NCI-H1417 (cell line): ENCODE measurements at places on chromosomes 16 and 17.

GRCh38 chr17:968812-969730 is 10.5 kb downstream of the NXN start:
- DNase-seq, result peak; percentile 56

- DNase-seq, result no peak
Measured at GRCh38 chr17:47213540-47213939, 4.4 kb downstream of the MYL4 start.

DNA sequence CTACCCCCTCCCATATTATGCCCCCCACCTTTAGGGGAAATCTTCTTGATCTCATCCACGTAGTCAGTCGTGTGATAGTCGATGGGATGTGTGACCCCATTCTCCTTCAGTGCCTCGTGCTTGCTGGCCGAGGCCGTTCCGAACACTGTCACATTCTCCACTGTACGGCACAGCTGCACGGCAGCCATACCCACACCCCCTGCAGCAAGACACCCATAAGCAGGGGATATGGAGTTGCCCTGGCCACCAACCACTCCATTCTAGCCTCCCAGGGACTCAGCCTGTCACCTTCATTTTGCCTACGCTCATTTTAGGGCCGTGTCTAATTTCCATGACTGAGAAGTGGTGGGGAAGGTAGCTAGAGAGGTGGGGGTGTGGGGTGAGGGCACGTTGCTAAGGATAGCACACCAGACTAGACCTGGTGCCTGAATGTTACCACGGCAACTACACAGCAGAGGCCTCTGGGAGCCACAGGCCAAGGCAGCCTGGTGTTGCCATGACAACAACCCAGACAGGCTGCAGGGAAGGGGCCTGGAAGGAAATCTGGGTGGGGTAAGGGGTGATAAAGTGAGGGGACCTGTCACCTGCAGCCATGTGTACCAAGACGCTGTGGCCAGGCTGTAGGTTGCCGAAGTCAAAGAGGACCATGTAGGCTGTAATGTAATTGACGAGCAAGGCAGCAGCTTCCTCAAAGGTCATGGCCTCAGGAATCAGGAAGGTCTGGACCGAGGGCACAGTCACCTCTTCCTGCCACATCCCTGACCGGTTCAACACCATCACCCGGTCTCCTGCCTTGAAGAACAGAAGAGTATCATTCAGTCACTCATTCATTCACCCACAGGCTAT is 4.0 kb downstream of the VAT1 start:
- peak; percentile 87 for DNase-seq

DNA sequence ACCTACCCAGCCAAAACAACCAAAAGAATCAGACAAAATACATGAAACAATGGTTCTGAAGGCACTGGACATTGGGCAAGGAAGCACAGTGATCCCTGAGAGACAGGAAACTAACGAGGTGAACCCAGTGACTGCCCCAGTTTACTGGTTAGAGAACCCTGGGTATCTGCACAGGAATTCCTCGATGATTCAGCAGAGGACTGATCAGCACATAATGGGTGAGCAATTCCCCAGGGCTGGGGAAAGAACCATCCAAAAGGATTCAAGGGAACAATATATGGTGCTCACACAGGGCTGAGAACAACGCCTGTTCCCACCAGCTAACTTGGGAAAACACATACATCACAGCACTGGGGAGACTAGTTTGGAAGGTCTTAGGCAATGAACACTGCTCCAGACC is 167.2 kb downstream of the PARN start:
- no peak for DNase-seq

DNA sequence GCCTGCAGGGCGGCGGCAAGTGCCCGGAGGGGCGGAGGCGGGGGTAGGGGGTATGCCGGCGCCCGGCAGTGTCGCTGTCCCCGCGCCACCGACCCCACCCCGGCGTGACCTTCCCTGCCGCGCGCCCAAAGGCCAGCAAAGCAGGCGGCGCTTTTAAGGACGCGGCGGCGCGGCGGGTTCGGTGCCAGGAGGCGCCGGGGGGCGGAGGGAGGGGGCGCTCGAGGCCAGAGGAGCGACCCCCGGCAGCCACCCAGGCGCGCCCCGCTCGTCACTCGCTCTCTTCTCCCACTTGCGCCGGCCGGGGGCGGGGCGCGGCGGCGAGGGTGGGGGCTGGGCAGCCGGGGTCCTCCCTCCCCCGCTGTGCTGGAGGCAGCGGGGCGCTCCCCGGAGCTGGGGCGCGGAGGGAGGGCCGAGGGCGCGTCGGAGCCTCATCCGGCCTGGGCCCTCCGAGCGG is 8.6 kb upstream of the BAHCC1 start:
- peak; percentile 72 for DNase-seq

GRCh38 chr17:78355045-78355641 is 4.7 kb downstream of the SOCS3 start:
- DNase-seq, result no peak

DNA sequence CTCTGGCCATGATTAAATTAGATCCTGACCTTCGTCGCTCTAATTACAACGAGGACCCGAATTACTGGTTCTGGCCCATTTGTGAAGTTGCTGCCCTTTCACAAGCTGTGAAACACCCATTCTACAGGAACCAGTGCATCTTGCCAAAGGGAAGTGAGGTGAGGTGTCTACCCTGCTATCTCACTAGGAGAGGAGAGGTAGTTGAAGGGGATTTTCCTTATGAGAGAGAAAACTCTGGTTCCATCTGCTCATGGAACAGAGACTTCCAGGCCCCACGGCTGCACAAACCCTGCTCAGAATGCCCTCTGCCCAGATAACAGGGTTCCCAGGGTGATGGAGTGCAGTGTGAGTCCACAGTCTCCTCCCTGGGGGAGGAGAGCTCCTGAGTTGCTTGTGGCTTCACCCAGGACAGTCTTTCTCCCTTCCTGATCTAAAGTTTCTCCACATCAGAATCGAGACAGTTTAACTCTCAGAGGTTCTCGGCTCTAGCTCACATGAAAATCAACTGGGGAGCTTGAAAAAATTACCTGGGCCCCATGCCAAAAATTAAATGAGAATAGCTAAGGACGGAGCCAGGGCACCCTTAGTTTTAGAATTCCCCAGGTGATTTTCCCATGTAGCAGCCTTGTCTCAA is 7.8 kb upstream of the SSTR2 start:
- DNase-seq, result peak; percentile 61

GRCh38 chr17:42832213-42832933 is 824 bp upstream of the PSME3 start:
- no peak for DNase-seq

GRCh38 chr17:54662978-54663876 is 237.4 kb upstream of the TOM1L1 start:
- DNase-seq, result no peak

GRCh38 chr17:11690681-11691080 is 92.4 kb downstream of the DNAH9 start:
- no peak for DNase-seq

- no peak for DNase-seq
Measured at GRCh38 chr16:28837672-28838557, 8.2 kb downstream of the TUFM start.

GRCh38 chr17:19645734-19646201 is 2.8 kb upstream of the ALDH3A2 start:
- no peak for DNase-seq

- DNase-seq, result no peak
Measured at GRCh38 chr16:540645-541340, 13.3 kb downstream of the CAPN15 start.

DNA sequence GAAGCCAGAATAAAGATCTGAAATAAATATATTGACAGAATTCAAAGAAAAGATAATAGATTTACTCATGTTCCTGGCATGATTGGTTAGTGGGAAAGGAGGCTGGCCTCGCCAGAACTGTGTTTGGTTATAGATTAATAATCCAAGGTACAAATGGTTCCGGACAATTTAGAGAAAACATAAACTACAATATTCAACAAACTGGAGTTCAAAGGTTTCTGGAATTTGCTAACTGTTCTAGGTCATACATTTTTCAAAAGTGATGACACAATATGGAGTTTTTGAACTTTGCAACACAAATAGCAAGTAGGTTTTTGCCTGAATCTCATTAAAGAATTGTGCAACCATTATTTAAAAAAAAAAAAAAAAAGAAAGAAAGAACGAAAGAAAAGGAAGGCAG is 251.7 kb upstream of the SALL1 start:
- no peak for DNase-seq

DNA sequence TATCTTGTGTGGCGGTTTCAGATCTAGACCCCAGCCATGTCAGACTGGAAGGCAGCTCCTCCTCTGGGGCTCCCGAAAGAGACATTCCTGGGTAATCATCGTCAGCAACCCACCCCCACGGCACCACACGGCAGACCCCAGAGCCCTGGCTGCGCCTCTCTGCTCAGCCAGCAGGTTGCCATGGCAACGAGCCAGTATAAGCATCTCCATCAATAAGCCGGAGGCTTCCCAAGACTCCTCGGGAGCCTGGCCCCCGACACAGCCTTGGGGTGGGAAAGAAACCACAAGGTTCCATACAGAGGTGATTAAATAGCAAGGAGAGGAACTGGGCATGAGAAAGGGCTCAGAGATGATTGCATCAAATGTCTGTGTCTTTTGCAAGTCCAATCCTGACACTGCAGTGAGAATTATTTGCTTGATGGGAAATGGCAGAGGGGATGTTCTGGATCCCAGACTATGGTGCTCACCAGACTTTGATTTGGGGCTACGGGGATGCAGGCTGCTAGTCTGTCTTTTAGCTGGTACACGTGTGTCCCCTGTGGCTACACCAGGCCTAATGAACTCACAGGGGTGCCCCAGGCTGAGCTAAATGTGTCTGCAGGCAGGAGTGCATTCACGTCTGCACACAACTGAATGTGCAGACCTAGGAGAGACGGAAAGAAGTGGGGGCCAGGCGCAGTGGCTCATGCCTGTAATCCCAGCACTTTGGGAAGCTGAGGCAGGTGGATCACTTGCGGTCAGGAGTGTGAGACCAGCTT is 320.5 kb upstream of the TNRC6C start:
- peak; percentile 7 for DNase-seq

- DNase-seq, result no peak
Measured at GRCh38 chr16:57191056-57191571, 5.0 kb downstream of the RSPRY1 start.
